Stimulated activated CD8-positive, alpha-beta memory T cell treated with anti-CD3 and anti-CD28 coated beads, Interleukin-7, amount 100 ng/mL, for 1 hour (primary cell): ENCODE measurements at places on chromosomes 3 and 15.

DNA sequence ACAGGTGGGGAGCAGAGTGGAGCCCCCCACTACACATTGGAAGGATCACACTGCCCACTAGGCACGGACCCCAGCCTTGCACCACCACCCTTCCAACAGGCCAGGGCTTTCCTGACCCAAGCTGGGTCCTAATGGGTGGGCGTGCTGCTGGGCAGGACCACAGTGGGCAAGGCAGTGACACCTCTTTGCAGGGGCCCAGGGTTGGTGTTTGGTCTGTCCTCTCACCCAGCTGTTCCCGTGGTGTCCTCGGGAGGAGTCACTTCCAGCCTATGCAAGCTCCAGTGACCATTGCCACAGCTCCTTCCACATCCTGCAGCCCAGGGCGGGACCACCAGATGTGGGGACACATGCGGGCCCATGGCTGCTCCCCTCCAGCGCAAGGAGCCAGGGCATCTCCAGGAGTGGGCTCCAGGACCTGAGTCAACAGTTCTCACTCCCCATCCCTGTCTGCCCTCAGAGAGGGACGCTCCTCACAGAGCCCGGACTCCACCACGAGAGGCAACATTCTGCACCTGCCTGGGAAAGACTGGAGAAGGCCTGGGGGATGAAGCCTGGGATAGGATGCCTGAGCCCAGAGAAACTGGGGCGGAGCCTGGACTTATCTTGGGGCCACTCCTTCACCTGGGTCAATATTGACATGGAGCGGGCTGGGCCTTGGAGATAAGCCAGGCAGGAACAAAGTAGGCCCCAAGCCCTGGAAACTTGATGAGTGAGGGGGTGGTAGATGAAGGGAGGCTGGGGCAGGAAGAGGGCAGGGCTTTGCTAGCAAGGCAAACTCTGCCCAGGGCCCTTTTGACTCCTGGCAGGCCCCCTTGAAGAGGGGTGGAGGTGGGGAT lies 3.9 kb upstream of the VILL start:
- DNase-seq: no peak

GRCh38 chr3:123723070-123723469 lies 138.2 kb upstream of the HACD2 start:
- no peak for DNase-seq

DNA sequence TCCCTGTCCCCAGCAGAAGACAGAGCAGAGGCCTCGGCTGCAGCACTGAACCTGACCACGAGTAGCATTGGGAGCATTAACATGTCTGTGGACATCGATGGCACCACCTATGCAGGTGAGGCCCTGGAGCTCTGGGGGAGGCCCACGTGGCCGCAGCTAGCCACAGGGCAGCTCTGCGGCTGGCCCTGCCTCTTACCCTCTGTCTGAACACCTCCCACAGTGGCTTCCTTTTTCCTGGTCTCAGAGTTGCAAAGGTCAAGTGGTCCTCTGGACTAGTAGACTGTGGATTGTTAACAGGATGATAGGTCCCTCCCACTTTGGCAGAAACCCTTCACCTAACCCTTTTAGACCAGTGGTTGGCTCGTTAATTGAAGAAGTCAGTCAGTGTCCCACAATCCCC lies 22.5 kb upstream of the CLK3 start:
- DNase-seq: no peak

GRCh38 chr3:153714016-153714415 lies 407.2 kb upstream of the ARHGEF26 start:
- no peak for DNase-seq

DNA sequence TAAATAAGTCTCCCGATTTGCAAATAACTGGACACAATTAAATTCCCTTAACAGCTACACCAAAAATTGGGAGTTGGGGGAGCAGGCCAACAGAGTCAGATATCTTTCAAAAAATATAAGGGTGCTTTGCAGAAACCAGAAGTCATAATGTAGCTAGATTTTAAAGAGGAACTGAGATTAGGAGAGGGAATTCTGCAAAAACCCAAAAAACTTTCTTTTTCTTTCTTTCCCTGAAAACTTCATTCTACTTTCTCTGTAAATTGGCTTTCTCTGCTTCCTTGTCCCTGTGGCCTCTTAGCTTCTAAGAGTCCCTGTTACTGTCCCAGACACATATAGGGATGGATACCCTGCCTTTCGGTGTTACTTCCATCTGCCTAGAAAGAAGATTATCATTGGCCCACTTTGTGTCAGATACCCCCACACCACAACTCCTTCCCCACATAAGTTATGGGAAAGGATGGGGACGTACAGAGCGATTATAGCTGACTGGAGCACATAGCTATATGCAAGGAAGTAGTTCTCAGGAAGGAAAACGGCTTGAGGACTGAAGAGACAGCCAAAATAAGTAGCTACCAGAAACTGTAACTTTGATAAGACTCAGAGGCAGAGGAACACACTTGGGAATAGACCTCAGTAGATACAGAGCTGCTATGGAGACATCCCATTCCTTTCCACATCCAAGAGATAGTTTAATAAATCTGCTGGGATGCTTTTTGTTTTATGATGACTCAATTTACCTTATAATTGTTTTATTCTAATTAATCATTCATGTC lies 129.1 kb upstream of the TGFBR2 start:
- DNase-seq: no peak

DNA sequence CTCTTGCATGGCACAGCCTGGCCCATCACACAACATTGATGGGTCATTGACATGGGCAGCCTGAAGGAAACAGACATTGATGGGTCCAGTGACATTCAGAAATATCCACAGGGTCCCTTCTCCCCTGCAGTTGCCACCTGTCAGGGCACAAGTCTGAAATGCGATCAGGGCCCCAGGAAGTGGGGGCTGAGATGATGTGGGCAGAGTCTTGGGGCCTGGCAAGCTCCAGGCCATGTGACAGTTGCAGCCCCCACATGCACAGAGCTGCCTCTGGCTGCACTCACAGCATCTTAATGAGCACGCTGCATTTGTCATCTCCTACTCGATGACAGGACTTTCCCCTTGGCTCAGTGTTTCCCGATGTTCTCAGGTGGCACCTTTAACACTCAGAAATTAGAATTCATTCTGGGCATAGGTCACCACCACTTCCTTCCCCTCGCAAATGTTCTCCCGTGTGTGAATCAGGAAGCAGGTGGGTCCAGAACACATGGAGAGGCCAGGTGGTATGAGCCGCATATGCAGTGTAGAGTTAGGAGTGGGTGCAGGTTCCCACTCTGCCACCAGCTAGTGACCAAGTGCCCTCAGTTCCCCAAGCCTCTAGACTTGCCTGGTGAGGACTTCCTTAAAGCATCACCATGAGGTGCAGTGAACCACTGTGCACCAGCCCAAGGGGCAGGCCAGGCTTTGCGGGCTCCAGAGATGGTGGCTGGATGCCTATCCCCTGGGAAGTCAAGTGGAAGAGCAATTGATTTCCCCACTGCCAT lies 1.6 kb upstream of the TXNRD3 start:
- no peak for DNase-seq

DNA sequence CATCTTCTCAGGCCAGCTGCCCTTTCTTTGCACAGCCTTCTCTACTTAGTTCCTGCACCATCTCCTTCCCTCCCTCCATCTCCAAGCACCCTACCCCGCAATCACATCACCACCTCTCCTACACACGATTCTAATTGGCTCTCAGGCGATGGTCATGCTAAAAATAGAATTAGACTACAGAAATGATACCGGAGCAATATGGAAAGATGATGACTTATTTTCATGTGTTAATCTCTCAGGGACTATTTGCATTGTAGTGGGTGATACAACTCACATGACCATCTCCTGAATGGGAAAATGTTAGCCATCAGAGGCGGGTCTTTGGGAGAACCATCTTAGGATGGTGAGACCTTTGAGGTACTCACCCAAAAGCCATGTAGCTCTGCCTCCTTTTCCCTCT lies 54.7 kb upstream of the PPARG start:
- no peak for DNase-seq
